ENCODE measurements at places on chromosomes 2 and 18.

DNA sequence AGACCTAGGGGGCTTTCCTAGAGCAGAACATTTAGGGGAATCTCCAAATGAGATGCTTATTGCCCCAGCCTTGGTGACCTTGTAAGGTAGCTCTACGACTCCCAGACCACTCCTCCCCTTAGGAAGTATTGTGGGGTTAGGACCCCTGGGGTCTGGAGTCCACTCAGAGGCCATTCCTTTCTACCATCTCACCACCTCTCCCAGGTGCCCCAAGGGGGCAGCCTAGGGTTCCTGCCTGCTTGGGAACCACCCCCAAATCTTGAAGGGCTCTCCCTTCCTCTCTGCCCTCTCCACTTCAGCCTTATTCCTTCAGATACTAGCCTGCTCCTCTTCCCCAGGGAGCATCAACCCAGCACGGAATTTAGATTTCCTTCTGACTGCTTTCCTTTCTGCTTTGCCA, 17.5 kb upstream of the EXOC6B start:
- DNase-seq: no peak

GRCh38 chr2:113118263-113118657, 9.1 kb upstream of the IL1RN start:
- DNase-seq: no peak

DNA sequence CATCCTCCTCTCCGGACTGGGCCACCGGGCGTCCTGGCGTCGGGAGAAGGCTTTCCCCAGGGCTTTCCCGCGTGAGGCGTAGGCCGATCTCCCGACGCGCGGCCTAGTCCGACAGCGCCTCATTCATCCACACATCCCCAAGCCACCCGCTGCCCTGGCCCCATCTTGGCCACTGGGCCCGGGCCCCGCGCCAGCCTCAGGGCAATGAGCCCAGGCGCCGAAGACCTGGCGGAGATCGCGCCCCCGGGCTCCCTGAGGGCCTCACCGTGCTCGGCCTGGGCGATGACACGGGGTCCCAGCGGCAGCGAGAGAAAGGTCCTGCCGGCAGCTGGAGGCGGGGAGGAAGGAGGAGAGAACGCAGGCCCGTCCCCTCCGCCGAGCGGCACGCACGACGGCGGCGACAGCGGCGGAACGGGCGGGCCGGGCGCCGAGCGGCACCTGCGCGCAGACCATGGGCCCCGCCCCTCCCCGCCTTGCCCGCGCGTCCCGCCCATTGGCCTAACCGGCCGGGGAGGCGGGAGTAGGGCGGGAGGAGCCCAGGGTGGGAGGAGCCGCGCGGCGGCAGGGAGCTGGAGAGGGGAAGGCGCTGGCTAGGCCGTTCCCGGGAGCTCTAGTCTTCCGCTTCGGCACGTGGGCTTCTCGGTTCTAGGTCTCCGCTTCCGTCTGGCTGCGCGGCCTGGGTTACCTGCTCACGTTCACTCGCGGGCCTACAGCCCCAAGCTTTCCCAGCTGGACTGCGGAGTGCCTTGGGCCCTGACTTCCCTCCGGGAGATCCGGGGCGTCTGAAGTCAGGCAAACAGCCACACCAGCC, at the start of gene OLA1:
Gene OLA1, minus strand, starts transcription at position 346 of the 811 bp plus-strand sequence. CDS start 1,717 bp downstream, outside the sequence.
- DNase-seq: peak; percentile 95

- no peak for DNase-seq
Observed at GRCh38 chr2:8517850-8518498, 163.9 kb upstream of the ID2 start.

GRCh38 chr2:120764492-120764891, 28.8 kb downstream of the GLI2 start:
- no peak for DNase-seq

GRCh38 chr18:48674758-48675351, 136.0 kb downstream of the CTIF start:
- no peak for DNase-seq

- DNase-seq: peak; percentile 88
Observed at GRCh38 chr2:67846370-67847070, 216.3 kb downstream of the C1D start.

GRCh38 chr2:186704897-186705296, 11.0 kb downstream of the FAM171B start:
- DNase-seq: no peak

DNA sequence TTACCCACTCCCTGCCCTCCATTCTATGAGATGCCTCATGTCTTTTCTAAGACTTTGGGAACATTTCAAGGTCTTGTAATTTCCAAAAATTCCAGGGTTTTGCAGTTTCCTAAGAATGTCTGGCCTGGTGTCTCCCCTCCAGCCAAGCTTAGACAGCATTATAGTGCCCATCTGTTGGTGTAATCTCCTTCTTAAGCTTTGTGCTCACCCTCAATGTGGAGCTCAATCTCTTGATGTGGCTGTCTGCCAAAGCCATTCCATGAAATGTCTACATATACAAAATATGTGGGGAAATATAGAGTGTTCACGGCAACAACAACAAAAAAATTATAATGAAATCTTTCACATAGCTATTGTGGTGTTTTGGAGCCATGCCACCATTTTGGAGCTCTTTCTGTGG, 558.4 kb downstream of the PIK3C3 start:
- peak; percentile 6 for DNase-seq

GRCh38 chr2:112465382-112465781, 16.6 kb upstream of the TTL start:
- DNase-seq: no peak

DNA sequence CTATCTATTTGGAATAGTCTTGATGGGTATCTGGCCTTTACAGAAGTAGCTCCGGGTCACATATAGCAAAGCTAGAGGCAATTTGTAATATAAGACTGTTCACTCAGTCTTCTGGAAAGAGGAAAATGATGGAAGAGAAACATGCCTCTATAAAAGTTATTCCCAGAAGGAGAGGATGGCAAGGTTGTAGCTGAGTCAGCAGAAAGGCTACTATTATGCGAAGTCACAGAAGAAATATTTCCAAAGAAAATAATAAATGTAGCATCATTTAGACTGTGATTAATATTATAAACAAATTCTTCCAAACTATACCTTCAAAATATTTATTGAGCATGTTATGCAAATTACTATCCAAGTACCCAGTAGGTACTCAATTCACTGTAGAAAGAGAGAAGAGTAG, 1027.7 kb upstream of the TMEFF2 start:
- no peak for DNase-seq

DNA sequence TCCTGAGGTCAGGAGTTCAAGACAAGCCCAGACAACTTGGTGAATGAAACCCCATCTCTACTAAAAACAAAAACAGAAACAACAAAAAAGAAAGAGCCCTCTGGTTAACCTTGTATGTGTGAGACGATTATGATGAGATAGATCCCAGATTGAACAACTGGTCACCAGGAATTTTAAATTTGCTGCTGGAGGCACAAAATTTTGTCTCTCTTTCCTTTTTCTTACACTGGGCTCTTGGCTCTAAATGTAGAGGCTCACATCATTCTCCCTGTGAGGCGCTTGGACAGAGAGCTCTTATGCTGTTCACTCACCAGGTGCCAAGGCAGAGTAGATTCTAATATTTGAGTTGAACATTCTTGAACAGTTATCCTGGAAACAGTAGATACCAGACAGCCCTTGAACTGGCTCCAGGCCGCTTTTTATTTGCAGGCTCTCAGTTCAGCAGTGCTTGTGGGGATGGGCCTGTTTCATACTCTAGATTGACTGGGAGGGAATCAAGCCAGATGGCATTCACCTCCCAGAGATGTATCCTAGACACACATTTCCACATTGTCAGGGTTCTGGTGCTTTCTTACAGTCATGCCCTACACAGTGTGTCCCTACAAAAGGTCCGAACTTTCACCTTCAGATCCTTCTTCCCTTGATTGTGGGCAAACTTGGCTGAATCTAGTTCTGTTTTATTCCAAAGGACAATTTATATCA, 1159.6 kb downstream of the RPIA start:
- no peak for DNase-seq

DNA sequence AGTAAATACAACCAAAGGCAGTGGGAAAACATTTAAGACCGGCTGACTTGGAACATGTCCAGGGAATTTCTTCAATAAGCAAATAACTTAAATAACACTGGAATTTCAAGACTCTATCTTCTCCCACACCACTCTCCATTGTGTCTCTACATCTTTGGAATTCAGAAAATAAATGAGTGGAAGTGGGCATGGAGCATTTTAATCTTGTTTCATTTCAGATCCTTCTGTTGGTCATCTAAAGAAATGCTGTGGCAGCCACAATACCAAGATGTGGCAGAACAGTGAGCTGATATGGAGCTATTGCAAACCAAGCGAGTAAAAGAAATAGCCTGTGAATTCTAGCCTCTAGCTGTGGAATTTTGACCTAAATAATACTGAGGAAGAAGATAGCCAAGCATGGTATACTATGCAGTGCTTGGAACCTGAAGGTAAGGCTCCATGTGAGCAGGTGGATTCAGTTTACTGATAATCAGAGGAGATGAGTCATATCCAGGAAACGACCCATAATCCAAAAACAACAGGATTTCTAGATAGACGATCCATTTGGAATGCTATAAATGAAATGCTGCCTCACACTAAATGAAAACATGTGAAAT, 157.1 kb upstream of the SCN7A start:
- peak; percentile 68 for DNase-seq

GRCh38 chr2:128162266-128162665, 71.3 kb downstream of the UGGT1 start:
- no peak for DNase-seq

- DNase-seq: peak; percentile 83
Observed at GRCh38 chr18:9536354-9537152, 61.2 kb downstream of the RALBP1 start.

- DNase-seq: peak; percentile 87
Observed at GRCh38 chr2:61694312-61695274, 156.4 kb upstream of the XPO1 start.

DNA sequence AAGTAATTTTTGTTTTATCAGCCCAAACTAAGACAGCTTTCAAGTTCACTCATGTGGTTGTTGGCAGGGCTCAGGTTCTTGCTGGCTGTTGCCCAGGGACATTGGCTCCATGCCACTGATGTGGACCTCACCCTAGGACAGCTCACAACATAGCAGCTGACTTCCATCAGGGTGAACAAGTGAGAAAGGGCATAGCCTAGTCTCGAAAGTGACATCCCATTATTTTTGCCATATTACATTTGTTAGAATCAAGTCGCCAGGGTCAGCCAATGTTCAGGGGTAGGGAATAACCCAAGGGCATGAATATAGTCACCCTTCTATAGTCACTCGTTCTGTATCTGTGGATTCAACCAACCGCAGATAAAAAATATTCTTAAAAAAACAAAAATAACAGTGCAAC, 10.7 kb upstream of the CWC22 start:
- peak; percentile 30 for DNase-seq

- no peak for DNase-seq
Observed at GRCh38 chr18:63311118-63312018, 8.2 kb downstream of the BCL2 start.

DNA sequence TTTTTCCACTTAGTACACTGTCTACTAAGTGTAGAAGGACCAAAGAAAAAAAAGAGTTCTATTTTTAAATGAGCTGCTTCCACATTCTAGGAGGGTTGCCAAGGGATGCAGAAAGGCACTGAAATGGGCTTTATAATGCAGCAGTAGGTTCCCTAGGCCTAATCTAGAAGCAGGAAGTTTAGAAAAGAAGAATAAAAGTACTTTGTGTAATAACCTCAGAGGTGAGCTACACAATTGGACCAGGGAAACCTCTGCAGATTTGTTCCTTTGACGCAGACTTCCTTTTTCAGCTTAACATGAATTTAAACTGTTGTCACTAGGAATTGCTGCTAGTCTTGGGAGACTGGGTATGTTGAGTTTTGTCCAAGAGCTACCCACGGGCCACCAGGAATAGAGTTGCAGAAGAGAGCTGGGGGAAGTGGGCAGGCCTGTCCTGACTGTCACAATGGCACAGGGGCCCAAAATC, 34.6 kb upstream of the RAB1A start:
- DNase-seq: peak; percentile 27

GRCh38 chr2:215290980-215291599, 20.8 kb upstream of the ATIC start:
- no peak for DNase-seq

DNA sequence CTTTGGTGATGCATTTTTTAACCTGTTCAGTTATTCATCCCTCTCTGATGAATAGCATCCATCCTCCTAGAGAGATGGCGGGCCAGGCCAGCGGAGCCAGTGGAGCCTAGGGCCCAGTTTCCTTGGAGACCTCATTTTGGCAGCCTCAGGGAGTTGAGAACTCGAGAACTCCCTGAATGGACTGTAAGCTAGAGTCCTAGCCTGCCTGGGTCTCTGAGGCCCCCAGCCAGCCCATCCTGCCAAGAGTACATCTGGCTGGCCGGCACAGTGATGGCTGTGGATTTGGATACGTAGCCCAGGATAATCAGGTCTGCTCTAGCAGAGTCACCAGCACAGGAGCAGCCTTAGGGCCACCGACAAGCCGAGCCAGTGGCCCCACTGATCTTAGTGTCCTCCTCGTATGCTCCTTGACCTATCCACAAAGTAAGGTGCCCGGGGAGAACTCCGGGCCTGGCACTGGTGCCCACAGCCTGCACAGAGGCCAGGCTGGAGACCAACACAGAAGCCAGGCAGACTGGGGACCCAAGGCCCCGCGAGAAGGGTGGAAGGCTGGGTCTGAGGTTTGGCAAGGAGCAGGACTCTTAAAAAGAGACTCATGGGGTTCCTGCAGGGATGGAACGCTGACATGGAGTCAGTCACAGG, 110.5 kb upstream of the MCFD2 start:
- no peak for DNase-seq

- DNase-seq: peak; percentile 74
Observed at GRCh38 chr2:196481324-196481697, 158.2 kb upstream of the CCDC150 start.

GRCh38 chr2:198874472-198874858, 583.3 kb downstream of the SATB2 start:
- DNase-seq: peak; percentile 17

- peak; percentile 19 for DNase-seq
Observed at GRCh38 chr18:79068341-79068936, 755 bp upstream of the ATP9B start.

- DNase-seq: peak; percentile 75
Observed at GRCh38 chr2:118388771-118389170, 300.5 kb downstream of the INSIG2 start.

DNA sequence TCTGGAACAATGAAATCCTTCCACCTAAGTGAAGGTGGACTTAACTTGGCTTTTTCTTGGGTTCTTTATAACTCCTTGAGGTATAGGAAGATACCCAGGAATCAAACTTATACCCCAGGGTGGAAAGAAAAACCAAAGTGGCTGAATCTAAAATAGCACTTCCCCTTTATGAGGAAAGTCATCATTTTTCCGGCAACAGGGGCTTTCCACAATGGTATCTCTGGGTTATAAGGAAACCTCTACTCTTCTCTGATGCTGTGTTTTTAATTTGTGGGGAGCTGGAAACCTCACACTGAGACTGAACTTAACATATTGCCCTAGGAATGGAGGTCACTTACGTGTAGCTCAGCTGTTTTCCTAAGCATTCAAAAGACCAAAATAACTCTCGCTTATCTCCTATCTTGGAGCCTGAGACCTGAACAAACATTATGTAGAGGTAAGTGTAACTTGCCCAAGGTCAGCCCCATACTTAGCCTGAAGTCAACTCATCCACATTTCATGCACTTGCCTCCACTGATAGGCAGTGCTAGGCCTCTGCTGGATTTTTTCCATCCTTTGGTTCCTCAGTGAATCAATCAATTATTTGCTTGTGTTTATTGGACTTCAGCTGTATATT, 117.9 kb downstream of the SETBP1 start:
- no peak for DNase-seq
